Fibroblast of lung (primary cell): ENCODE measurements at places on chromosomes 1 and 21.

- peak; percentile 20 for DNase-seq
Measured at GRCh38 chr1:29415156-29415830, 179.0 kb downstream of the PTPRU start.

DNA sequence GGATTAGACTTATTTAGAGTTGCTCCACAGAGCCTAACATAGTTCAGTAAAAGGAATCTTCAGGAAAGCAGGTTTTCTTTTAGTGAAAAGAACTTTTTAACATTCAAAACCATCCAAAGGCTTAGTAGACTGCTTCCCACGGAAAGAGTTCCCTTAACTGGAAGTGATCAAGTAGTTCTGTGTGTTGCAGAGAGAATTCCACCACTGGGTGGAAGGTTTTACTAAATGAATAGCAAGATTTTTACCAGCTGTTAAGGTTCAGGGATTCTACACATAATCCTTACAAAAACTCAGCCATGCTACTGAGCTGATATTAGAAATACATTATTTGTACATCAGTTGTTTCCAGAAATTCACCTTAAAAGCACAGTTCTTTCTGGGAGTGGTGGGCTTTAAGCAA is 119.7 kb downstream of the GDAP2 start:
- DNase-seq = no peak

DNA sequence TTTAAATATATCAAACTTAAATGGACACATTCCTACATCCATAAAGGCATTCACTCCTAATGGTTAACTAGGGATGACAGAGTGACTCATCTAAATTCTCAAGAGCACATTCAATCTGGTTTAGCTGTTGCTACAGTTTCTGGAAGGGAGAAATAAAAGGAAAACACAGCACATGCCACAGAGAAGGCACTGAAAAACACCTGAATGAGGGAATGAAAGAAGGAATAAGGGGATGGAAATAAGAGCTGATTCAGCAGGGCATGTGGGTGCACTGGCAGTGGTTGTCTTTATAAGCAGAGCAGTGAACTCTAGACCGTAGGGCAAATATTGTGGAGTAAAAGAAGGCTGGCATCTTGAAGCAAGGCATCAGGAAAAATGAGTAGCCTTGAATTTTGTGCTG is 79.3 kb downstream of the LHX4 start:
- peak; percentile 31 for DNase-seq

- no peak for DNase-seq
Measured at GRCh38 chr1:17893891-17894631, 138.9 kb downstream of the ACTL8 start.

DNA sequence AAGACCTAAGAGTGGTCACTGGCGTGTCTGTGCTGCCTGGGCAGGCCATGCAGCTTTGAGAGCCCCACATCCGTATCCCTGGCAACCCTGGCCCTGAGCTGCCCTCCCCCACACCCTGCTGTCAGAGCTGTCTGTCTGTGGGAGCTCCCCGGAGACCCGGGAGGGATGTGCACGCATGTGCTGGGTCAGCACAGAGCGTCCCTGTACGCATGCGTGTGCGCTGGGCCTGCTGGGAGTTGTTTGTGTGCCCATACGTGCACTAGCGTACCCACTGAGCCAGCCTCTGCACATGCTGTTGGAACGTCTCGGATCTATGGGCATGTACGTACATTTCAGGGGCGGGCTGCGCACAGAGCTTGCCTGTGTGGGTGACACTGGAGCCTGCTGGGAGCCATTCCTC is 89.3 kb downstream of the EPHB2 start:
- no peak for DNase-seq
